ENCODE measurements at places on chromosomes 5 and 9.
A peak's percentile ranks its signal among the peaks of the same experiment; 100 is the strongest.

DNA sequence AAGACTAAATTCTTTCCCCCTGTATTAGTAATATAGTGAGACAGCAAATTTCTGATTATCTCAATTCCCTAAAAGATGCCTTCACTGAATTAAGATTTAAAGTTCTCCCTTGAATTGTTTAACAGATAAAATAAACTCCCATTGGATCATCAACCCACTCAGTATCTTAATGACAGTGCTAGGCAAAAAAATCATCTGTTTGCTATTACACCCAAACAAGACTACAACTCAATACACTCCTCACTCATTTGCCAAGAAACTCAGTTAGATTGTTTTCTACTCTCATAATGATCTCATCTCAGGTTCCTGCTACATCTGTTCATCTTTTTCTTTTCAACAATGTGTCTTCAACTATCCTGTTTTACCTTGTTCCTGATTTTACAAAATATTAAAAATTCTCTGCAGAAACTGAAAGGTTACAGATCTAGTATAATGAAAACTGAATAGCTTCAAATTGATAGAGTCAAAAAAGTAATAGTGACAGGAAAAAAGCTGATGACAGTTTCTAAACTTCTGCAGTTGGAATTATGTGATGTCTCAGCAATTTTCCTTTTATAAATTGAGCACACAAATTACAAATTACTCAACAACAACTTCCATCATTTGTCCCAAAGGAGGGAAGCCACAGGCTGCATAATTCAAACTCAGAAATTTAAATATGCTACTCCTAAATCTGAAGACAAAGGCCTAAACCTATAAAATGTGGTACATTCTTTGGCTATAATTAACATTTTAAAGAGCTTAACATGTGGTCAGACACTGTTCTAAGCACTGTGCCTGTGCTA is 39.4 kb downstream of the HOMER1 start:
- DNase-seq, result peak; percentile 24

- DNase-seq, result peak; percentile 63
Measured at GRCh38 chr5:111960476-111961215, 203.7 kb upstream of the NREP start.

- no peak for DNase-seq
Measured at GRCh38 chr9:100071271-100071670, 27.5 kb downstream of the ERP44 start.

- DNase-seq, result no peak
Measured at GRCh38 chr9:78026416-78026815, 5.2 kb downstream of the GNAQ start.

DNA sequence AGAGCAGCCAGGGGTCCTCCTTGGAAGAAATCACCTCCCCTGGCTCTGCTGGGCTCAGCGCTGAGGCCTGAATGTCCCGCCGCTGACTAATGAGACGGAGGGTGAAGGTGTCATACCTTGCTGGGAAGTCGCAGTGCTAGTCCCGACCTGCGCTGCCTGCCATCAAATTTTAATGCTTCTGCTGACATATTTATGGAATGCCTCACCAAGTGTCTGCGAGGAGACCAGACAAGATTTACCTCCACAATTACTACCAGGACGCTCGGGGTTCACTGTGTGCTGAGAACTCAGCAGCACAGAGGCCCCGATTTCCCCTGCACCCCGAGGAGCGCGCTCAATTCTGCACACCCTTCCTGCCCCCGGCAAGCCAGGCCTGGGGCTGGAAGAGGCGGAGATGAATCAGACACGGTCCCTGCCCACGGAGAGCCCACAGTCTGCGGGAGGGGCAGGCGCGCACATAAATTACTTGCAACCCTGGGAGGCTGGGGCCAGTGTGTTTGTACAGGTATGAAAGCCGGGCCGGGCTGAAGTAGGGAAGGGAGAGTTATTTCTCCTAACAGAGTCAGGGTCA is 175.2 kb downstream of the PAX5 start:
- no peak for DNase-seq

DNA sequence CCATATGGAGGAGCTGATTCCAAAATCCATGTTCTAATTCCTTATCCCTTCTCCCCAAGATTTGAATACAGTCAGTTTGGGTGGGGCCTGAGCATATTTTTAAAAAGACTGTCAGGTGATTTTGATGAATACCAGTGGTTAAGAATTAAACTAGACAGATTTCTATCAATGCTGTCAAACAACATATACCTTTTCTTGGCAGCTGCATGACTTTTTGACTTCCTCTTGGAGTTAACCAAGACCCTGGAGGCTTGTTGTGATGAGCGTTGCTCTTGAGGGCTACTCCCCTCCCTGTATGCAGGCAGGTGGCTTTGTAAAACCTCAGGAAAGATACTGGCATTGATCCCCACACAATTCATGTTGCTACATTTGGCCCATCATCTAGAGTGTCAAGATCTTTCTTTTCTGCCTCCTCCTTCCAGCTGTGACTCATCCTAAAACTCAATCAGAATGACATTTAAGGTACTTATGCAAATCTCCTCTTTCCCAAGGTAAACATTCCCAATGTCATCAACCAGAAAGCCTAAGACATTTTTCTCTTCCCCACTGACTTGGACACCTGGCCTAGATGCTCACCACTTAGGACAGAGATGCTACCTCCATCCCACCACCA is 61.7 kb downstream of the PPP2R2B start:
- no peak for DNase-seq

DNA sequence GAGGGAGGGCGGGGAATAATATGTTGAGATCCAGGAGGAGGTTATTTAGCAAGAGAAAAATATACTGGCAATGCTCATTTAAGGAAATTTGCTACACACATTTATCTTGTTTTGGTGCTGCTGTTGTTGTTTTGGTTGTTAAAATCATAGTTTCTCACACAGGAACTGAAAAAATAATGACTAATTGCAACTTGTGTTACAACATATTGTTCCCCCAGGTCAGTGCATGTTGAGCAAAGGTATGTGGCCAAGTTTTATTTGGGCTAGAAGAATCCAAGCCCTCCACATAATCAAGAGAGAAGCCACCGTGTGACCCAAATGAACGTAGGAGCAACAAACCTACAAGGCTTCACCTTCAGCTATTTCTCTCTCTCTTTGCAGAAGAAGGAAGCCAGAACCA is 220.3 kb upstream of the DAPK1 start:
- DNase-seq, result no peak

- DNase-seq, result no peak
Measured at GRCh38 chr5:42784132-42784531, 27.5 kb downstream of the CCDC152 start.

DNA sequence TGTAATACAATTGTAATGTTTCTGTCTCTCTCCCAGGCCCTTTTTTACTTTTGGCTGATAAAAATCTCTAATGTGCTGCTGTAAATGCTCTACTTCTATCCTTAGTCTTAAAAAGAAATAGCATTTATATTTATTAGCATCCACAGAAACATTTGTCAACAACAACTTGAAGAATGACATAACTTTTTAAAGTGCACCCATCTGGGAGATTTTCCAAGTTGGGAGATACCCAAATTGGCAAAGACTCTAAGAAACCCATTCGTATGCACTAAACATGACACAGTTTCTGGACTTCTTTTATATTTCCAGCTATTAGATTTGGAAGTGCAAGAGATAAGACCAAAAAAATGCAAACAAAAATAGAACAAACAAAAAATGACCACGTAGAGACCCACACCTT is 2287.4 kb upstream of the WWC1 start:
- DNase-seq, result no peak

GRCh38 chr9:126829035-126829434 is 24.2 kb downstream of the ZBTB43 start:
- DNase-seq, result peak; percentile 11

- DNase-seq, result peak; percentile 54
Measured at GRCh38 chr9:17116400-17116837, 18.4 kb upstream of the CNTLN start.

DNA sequence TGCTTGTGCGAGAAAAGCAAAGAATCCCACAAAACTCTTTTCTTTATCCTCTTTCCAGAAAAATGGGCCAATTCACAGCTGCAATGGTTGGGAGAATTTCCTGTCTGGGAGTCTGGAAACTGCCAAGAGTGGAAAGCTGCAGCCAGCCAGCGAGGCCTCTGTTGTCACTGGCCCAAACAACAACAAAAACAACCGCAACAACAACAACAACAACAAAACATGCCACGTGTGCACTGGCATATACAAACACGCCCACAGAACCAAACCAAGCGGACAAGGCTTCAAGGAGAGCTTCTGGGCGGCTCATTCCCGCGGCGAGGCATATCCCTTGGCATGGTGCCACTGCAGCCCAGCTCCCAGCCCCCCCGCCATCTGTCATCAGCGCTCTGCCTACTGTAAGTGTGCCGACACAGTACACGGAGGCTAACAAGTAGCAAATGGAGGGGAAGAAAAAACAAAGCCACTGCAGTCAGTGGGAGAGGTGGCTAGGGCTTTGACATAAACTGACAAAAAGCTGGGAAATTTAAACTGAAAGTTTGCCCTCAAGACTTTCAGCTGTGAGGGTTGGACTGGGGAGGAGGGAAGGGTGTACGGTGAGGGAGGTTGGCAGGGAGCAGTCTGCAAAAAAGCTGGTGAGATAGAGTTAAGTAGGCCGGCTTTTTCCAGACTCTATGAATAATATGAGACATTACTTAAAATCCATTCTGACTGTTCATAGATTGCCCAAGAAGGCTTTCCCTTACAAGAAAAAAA is 165.0 kb upstream of the ZNF462 start:
- DNase-seq, result peak; percentile 46

GRCh38 chr9:116574027-116574679 is 113.0 kb upstream of the TRIM32 start:
- DNase-seq, result peak; percentile 13

DNA sequence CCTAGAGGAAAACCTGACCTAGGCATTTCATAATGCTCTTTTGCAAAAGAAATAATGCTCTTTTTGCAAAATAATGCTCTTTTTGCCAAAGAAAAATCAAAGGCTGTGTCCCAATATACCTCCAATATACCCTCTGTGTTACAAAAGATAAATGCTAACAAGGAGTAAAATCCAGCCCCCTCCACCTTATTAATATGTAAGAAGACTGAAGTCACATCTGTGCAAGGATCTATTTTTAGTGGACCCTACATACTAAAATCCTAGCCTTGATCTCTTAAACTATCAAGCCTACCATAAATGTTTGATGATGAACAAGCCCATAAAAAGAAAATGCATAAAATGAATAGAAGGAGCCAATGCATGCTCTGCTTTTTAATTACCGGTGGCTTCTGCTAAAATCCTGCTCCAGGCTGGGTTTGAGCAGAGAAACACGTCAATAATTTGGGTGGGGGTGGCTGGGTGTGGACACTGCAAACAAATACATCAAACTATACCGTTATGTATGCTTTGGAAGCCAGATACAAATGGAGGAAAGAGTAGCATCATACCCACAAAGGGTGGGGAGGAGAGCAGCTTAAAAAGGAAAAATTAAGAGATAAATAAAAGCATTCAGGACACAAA is 131.6 kb downstream of the SEMA6A start:
- DNase-seq, result no peak

DNA sequence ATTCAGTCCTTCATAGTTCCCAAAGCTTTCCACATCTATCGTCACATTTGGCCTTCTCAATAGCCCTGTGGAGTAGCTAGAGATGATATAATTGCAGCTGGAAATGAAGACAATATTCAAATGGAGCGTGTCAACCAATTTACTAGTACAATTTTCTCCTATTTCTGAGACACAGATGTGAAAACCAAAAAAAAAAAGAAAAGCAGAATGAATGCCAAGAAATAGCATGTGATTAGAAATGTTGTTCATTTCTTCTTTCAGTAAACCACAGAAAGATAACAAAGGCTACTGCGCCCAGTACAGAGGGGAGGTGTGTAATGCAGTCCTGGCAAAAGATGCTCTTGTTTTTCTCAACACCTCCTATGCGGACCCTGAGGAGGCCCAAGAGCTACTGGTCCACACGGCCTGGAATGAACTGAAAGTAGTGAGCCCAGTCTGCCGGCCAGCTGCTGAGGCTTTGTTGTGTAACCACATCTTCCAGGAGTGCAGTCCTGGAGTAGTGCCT is 99.0 kb downstream of the MUSK start:
- peak; percentile 51 for DNase-seq

GRCh38 chr9:21553441-21553840 is 71.3 kb upstream of the IFNE start:
- DNase-seq, result no peak

DNA sequence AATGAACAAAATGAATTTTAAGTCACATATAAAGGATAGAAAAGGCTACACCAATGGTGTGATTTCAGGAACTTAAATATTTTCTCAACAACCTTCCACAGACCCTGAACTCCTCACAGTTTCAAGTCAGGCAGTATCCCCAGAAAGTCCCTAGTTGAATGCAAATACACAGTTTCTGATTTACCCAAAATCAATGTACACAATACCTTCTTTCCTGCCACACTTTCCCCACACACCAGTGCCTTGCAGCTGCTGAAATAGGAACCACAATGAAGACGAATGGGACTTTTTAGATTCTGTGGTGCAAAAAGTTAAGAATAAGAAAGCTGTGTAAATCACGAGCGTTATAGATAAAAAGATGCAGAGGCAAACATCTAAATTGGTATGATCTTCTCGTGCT is 552.4 kb upstream of the MEF2C start:
- DNase-seq, result no peak

GRCh38 chr5:131563434-131564228 is 71.4 kb downstream of the RAPGEF6 start:
- DNase-seq, result no peak

DNA sequence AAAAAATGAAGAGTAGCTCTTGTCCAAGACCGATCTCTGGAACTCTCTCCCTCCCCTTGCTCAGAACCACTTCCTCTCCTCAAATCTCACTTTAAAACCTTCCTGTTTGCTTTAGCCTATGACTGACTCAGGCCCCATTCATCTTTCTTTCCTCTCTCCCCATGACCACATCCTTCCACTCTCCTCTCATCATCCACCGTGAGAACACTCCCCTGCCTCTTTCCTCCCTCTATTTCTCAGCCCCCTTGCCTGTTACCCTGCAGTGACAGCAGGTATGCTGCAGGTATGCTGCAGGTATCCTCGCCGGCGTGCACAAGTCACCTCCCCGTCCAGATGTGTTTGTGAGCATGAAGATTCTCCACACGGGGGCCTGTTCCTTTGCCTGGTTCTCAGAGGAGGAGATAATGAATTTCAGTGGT is 505.3 kb downstream of the CCDC171 start:
- peak; percentile 86 for DNase-seq

- no peak for DNase-seq
Measured at GRCh38 chr5:29853711-29854220, 1339.7 kb upstream of the CDH6 start.

GRCh38 chr5:154519359-154519758 is 41.3 kb upstream of the HAND1 start:
- DNase-seq, result peak; percentile 31

DNA sequence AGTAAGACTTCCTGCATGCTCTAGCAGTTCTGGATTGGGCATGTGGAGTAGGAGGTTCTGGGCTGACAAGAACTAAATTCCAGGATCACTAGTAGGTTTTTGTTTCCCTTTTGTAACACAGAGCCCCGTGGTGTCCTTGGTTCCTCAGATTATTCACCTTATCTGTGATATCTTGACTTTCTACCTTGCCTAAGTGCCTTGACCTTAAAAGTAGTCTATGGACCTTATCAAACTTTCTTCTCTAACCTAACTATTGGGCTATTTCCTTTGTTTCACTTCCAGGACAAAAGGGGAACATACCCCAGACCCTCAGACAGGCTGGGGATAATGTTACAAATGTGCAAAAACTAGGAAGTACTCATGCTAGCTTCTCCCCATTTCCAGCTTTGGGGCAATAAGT is 595.3 kb downstream of the PSAT1 start:
- DNase-seq, result no peak

All from IMR-90 (cell line).